Fibroblast of skin of right biceps (primary cell): ENCODE measurements at places on chromosomes 5 and 9.

GRCh38 chr5:34957321-34957720 lies 28.0 kb downstream of the DNAJC21 start:
- DNase-seq = peak; percentile 7

DNA sequence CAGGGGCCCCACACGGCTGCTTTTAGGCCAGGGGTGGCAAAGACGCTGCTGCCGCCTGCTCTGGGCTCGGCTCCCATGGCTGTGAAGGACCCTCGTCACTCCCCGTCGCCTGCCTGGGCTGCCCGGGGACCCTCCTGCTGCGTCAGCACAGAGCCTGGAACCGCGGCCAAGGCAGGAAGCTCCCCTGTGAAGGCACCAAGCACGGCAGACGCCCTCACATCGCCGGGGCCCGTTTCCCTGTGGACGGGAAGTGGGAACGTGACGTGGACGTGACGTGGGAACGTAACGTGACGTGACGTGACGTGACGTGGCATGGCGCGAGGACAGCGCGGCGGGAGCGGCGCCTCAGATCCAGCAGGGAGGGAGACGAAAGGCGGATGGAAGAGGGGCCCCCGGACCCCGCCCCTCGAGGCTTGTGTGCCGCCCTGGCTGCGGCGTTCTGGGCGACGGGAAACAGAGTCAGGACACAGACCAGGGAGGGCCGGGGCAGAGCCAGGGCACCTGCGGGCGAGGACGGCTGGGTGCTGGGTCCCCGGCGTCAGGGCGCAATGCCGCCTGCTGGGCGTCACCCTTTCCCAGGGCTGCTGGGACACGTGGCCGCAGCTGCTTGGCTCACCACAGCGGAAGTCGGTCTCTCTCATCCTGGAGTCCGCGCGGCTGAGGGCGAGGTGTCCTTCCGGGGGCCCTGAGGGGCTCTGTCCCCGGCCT lies 53.1 kb downstream of the MRPL36 start:
- DNase-seq = no peak

GRCh38 chr9:113652355-113653152 lies 189.0 kb downstream of the RGS3 start:
- DNase-seq = no peak

GRCh38 chr5:151755383-151755782 lies 3.0 kb downstream of the ATOX1 start:
- DNase-seq = no peak

- no peak for DNase-seq
These were observed 9.4 kb upstream of the FGFR4 start for GRCh38 chr5:177077335-177077734.

- DNase-seq = peak; percentile 20
These were observed 58.7 kb upstream of the RNU6ATAC start for GRCh38 chr9:134223091-134223490.

GRCh38 chr9:91191411-91192380 lies 170.0 kb downstream of the AUH start:
- DNase-seq = no peak

- no peak for DNase-seq
These were observed 36.7 kb downstream of the SARDH start for GRCh38 chr9:133701321-133701980.

DNA sequence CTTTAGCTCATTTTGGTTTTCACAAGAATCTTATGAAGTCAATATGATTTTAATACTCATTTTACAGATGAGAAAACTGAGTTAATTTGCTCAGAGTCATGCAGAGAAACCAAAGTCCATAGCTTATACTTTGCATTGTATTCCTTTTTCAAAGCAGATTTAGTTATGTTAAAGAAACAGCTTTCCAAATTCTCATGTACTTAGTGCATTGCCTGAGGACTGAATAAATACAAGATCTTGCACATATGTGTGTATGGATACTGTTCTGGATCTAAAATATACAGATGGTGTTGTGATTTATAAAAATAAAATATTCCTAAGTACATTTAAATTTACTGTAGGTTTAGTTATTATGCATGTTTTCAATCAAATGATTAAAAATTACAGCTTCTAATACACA lies 43.5 kb upstream of the CD180 start:
- no peak for DNase-seq

GRCh38 chr9:128554155-128554862 lies 1.9 kb downstream of the SPTAN1 start:
- peak; percentile 90 for DNase-seq

DNA sequence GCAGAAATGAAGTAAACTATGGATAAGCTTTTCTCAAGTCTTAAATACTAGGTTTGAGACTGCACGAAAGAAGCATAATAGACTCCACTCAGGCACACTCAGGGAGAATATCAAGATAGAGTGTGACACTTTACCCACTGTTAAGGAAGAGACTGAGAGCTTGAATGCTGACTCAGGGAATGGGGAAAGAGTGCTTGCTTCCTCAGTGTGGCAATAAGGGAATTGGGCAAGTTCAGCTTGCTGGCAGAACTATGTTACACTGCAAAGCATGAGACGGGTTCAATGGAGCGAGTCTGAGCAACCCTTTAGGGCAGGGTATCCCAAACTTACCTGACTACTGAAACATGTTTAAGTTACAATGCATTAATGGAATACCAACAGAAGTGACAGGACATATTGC lies 237.7 kb upstream of the MEF2C start:
- DNase-seq = no peak

GRCh38 chr5:16931334-16932110 lies 4.6 kb downstream of the MYO10 start:
- peak; percentile 43 for DNase-seq

GRCh38 chr5:126801174-126801991 lies 24.4 kb downstream of the LMNB1 start:
- no peak for DNase-seq

DNA sequence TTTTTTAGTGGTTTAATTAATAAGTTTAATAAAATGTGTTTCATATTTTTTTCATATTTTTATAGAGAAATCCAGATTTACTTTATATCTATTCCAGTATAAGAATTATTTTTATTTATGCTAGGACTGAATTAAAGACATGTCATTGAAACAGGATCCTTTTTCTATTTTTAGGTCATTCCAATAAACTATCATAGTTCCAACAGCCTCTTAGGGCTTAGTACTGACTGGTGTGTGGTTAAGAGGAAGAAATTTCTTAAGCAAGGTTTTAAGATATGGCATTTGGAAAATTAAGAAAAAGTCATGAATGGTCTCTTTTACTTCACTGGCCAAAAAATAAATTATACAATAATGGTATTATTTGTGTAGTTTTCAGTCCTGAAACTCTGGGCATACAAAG lies 31.2 kb upstream of the PRR16 start:
- no peak for DNase-seq

DNA sequence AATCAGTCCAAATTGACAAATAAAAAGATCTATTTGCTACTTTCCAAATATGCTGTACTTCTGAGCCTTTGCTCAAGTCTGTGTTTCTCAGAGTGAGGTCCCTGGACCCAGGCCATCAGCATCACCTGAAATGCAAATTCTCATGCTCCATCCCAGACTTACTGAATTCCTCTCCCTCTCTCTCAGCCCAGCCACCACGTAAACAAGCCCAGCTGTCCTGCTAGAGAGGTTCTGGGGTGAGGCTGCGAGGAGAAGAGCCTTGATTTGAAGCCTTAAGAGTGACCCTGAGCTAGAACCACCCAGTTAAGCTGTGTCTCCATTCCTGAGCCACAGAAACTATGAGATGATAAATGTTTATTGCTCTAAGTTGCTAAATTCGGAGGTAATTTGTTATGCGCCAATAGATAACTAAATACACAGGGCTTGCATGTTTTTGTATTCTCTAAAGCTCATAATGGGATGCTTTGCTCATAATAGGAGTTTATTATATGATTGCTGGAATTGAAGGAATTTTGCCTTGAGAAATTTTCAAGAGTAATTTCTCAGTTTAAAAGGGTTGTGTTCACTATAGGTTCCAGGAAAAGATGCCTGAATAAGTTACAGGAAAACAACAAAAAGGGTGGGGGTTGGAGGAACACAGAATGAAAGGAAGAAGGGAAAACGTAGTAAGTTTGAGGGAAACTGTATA lies 98.9 kb upstream of the SPATA31D4 start:
- DNase-seq = no peak

DNA sequence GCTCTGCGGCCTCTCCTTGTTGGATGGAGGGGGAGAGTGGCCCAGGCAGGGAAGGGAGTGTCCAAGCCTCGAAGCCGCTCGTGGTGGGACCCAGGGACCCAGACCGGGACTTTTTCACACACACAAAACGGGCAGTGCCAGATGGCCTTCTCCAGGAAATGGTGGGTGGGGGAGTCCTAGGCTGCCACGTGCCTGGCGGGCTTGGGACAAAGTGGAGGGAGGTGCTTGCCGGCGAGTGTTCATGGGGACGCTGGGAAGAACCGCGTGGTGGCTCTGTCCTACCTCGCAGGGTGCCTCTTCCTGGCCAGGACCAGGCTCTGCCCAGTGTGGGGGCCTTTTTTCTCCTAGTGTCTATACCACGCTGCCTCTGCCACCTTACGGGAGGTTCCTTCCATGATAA lies 155.0 kb upstream of the COL5A1 start:
- no peak for DNase-seq

DNA sequence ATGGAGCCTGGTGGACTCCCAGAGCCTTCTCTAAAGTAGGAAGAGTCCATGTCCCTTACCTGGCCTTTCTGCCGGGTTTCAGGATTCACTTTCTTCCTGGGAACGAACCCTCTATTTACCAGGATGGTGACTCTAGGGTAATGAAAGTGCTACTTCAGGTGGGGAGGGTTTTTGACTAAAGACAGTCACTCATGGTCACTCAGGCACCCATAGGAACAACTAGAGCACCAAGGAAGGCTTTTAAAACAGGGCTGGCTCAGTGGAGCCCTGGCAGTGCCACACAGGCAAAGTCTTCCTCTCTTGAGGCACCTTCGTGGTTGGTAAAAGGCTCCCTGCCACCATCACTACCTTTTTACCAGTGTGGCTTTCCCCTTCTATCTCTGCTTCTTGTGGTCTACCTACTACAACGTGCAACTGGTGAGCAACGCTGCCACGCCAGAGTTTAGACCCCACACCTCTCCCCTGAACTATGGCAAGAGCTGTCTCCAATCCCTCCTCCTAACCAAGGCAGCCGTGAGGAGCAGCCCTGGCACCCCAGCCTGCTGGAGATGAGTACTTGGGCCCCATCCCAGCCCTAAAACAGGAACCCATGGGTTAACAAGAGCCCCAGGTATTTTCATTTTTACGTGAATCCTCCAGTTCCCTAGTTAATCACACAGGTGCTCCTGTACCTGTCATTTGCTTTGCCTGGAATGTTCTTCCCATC lies 3.5 kb downstream of the SURF1 start:
- no peak for DNase-seq

GRCh38 chr5:124726631-124727362 lies 19.6 kb downstream of the ZNF608 start:
- DNase-seq = no peak

DNA sequence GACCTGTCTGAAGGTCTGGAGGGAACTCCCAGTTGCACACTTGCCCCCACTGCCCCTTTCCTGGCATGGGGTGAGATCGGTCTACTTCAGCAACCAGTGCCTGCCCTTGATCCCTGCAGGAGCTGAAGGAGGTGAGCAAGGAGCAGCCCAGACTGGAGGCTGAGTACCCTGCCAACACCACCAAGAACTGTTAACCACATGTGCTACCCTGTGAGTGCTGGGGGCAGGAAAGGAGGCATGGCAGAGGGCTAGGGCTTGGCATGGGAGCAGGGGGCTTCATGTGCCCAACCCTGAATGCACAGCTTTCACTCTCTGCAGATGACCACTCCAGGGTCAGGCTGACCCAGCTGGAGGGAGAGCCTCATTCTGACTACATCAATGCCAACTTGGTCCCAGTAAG lies 17.3 kb upstream of the SPTLC1 start:
- no peak for DNase-seq

DNA sequence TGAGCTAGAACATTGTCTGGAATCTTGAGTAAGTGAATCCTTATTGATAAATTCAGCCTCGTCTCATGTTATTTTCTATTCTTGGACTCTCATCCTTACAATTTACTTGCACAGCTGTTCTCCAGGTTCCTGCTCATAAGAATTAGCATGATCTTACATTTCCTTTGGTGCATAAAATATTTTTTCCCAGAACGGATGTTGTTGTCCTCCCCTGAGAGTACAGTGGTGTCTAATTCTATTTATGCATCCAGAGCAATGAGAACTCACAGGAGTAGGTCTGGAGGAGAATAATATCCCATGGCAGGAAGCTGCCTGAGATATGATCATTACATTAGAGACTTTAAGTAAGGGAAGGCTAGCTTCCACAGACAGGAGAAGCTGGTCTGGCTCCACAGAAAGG lies 178.4 kb upstream of the MAST4 start:
- no peak for DNase-seq

DNA sequence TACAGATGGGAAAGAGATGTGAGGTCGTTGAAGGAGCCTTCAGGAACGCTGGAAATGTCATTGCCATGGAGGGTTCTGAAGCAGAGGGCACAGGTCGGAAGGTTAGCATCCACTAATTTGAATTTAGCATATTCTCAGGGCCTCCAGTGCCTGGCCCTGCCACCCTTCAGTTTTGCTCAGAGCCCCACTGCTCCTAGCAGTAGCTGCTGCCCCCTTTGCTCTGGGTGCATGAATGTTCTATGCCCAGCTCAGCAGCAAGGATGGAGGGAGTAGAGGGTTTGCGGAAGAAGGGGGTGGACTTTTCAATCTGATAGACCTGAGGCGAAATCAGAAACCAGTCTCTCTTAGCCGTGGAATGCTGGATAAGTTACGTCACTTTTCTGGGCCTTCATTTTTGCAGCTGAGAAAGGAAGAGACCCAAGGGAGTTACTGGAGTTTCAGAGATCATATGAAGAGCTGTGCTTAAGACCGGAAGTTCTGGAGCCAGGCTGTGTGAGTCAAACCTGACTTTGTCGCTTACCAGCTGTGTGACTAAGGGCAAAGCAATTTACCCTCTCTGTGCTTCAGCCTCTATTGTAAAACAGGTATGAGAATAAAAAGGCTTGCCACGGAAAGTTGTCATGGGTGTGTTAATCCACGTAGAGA lies 133.2 kb upstream of the PANK3 start:
- DNase-seq = peak; percentile 99

GRCh38 chr9:82167296-82167695 lies 178.7 kb downstream of the SPATA31D1 start:
- no peak for DNase-seq

DNA sequence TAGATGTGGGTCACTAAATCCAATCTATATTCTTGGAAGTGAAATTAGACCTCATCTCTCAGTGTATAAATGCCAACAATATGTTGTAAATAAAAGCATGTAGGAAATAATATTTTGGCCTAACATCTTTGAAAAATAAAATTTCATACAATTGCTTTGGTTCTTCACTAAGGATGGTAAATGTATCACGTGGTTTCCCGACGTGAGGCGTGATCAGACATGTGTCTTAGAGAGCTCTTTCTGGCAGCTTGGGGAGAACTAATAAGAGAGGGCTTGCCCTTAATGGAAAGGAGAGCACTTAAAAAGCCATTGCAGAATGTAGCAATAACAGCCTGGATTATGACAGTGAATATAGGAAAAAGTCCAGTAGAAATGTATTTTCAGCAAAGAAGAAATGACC lies 602.6 kb downstream of the CDH12 start:
- DNase-seq = no peak

GRCh38 chr5:141992349-141992963 lies 20.4 kb downstream of the GNPDA1 start:
- peak; percentile 56 for DNase-seq
